Kidney tubule cell (primary cell): ENCODE measurements at places on chromosomes 6 and 20.

DNA sequence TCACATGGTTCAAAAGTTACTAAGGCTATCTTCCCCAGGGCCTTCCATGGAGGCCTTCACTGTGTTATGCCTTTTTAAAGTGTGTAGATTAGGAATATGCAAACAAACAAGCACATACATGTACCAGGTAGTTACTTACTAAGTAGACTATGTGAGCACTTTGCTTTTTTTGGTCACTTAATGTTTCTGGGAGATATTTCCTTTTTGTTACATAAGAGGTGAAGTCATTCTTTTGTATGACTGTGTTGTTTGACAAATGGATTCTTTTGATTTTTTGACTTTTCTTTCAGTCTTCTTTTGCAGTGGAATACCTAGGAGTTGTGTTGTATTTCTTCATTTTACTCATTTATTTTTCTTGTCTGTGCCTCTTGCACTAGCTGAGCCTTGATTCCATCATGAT lies 39.6 kb upstream of the BCAS1 start:
- no peak for DNase-seq

- DNase-seq: peak; percentile 20
Measured at GRCh38 chr6:43962458-43962857, 164.8 kb downstream of the MRPL14 start.

GRCh38 chr6:152954443-152954842 lies 28.4 kb downstream of the FBXO5 start:
- no peak for DNase-seq

- no peak for DNase-seq
Measured at GRCh38 chr6:19738010-19738409, 99.2 kb upstream of the ID4 start.

DNA sequence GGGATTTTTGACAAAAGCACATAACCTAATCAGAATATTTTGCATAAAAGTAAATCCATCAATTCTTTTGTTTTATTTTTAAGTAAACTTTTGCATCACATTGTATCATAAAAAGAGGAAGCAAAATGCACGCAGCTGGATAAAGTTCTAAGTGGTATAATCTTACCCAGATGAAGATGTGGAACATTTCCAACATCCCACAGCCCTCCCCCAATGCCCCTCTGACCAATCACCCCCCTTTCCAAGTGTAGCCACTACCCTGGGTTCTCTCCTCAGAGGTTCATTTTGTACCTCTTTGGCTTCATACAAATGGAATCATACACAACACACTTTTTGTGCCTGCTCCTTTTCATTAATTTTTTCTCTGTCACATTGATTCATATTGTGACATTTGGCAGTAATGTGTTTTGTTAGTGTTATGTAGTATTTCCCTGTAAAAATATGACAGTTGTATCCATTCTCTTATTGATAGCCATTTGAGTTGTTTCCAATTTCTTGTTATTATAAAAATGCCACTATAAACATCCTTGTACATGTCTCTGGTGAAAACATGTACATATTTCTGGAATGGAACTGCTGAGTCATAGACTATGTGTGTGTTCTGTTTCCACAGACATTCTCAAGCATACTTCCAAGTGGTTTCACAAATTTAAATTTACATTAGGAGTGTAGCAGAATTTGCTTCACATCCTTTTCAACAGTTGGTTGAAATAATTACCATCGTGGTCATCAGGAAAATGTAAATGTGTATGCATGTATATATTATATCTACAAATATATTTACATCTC lies 92.9 kb upstream of the SYNDIG1 start:
- no peak for DNase-seq

- DNase-seq: no peak
Measured at GRCh38 chr20:48771542-48771941, 56.3 kb downstream of the PREX1 start.

- DNase-seq: no peak
Measured at GRCh38 chr6:47247227-47247797, 62.4 kb downstream of the TNFRSF21 start.

- no peak for DNase-seq
Measured at GRCh38 chr6:33065312-33065711, 8.1 kb downstream of the HLA-DPA1 start.

DNA sequence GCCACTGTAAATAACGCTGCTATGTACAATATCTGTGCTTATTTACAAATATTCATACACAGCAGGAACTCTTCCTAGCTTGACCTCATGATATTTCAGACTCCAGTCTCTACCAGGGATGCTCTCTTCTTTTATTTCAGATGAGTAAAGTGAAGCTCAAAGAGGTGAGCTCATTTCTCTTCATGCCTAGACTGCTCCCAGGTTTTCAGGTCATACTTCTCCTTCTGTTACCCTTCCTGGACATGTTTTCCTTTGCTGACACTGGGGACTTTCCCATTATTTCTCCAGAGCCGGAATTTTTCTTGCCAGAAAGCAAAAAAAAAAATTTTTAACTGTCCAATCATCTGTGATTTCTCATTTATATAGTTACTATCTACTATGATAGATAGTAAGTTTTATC lies 147.2 kb upstream of the DST start:
- DNase-seq: peak; percentile 70

GRCh38 chr6:145214570-145214969 lies 520.8 kb downstream of the EPM2A start:
- DNase-seq: peak; percentile 43

DNA sequence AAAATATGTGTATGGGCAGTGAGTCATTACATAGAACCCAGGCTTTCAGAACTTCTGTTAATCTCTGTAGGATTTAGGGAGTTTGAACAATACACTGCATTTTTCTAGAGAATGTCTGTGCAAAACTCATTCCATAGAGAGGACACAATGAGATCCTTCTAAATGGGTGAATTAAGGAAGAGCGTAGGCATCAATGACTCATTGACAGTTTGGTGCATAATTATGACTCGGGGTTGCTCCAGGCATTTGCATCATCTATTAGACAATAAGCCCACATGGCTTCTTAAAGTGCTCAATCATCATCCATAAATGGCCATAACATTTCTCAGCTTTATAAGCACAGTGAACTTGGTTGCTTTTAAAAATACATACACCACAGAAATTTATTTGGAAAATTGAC lies 625.5 kb downstream of the CDH26 start:
- DNase-seq: no peak

DNA sequence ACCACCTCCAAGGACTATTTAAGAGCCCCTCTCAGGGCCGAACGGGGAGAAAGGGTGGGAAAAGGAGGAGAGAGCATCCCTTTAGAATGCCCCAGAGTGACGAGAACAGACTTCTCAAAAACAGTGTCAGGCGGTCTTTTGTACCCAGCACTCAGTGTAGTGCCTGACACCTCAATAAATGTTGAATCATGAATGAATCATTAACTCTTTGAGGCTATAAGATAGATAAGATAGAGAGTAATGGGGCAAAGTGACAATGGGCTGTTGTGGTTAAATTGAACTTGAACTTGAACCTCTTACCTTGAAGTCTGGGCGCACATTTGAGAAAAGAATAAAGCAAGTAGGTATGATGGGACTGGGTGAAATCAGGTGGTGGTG lies 7.4 kb downstream of the TCF21 start:
- no peak for DNase-seq

DNA sequence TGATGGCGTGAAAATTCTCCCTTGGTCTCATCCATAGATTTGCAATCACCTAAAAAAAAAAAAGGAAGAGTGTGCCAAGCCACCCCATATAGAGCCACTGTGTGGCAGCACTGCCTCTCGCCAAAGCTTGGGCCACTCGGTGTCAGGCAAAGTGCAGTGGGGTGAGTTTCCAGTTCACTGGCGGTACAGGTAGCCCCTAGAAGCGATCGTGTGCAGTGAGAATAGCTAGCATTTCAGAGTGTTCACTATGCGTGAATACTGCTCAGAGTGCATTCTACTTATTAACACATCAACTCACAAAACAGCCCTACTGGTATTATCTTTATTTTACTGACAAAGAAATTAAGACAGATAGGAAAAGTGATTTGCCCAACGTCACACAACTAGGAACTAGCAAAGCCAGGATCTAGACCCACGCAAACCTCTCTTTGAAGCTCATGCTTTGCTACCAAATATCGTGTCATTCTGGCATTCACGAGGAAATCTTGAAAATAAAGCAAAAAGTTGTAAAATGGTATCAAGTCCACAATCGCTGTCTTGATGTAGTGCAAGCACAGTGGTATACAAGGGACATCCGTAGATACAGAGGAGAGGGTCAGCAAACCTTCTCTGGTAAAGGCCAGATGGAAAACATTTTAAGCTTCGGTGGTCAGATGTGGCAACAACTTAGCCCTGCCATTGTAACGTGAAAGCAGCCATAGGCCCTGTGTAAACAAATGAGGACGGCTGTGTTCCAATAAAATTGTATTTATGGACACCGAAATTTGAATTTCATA lies 10.4 kb upstream of the GCNT2 start:
- DNase-seq: peak; percentile 80

- no peak for DNase-seq
Measured at GRCh38 chr6:167644412-167645132, 182.1 kb upstream of the AFDN start.

GRCh38 chr6:100459592-100460184 lies 5.0 kb downstream of the SIM1 start:
- no peak for DNase-seq
